ENCODE measurements at places on chromosomes 11 and 22.
A peak's percentile ranks its signal among the peaks of the same experiment; 100 is the strongest.

DNA sequence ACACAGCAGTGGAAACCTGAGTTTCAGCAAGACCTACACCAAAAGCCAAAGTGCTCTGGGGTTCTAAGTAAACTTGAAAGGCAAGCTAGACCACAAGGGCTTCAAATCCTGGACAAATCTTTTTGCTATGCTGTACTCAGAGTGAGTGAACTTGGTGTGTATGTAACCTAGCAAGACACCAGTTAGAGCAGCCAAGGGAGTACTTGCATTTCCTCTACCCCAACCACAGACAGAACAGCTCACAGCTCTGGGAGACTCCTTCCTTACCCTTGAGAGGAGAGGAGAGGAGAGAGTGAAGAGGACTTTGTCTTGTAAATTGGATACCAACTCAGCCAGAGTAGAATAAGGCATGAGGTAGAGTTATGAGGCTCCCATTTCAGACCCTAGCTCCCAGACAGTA is 71.4 kb downstream of the CTSC start:
- no peak for DNase-seq

GRCh38 chr11:88297863-88298262 is 39.7 kb downstream of the CTSC start:
- DNase-seq = no peak

GRCh38 chr11:6219359-6219758 is 14.0 kb downstream of the C11orf42 start:
- DNase-seq = no peak

GRCh38 chr22:23192558-23192957 is 12.2 kb downstream of the BCR start:
- DNase-seq = no peak

DNA sequence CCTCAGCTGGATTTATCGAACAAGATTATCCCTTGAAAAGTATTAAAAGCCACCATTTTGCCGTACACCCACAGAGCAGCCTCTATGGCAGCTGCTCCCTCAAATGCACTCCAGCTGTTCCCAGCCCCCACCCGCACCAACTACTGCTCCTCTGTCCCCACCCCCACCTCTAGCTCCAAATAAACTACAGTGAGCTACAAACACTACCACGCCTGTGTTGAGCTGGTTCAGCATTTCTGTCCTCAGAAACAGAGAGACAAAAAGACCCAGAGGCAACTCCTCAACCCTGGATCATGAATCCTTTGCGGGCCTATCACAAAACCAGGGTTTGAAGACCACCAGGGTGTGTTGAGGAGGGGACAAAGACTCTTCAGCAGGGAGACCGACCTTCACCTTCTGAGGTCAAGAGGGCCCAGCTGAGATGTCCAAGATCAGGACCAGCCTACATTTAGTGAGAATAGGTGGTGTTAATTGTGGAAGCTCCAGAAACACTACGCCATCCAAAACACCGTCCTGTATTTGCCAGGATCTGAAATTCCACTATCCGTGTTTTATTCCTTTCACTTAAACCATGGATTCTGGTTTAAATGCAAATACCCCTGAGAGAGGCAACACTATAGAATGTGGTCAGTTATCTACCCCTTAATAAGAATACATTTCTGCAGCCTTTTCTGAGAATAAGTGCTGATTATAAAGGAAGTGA is 195.9 kb downstream of the DSCAML1 start:
- peak; percentile 22 for DNase-seq

GRCh38 chr22:23127055-23127756 is 14.6 kb downstream of the RSPH14 start:
- no peak for DNase-seq

GRCh38 chr11:92396133-92396532 is 171.5 kb downstream of the FAT3 start:
- no peak for DNase-seq

DNA sequence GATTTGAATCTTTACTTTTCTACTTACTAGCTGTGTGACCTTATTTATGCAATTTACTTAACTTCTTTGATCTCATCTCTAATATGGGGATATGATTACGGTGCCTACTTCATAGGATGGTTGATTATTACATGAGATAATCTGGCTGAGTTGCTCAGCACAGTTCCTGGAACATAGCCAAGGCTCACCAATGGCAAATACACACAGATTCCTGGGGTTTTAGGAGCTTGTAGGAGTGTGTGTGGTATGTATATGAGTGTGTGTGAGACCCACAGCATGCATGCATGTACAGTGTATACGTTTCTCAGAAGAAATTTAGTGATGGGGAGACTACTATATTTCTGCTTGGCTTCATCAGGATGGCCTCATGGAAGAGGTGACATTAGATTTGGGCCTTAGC is 256.9 kb downstream of the KIRREL3 start:
- DNase-seq = no peak

Measured in NCI-H1105 (cell line).